ENCODE measurements at places on chromosomes 1 and 21.

DNA sequence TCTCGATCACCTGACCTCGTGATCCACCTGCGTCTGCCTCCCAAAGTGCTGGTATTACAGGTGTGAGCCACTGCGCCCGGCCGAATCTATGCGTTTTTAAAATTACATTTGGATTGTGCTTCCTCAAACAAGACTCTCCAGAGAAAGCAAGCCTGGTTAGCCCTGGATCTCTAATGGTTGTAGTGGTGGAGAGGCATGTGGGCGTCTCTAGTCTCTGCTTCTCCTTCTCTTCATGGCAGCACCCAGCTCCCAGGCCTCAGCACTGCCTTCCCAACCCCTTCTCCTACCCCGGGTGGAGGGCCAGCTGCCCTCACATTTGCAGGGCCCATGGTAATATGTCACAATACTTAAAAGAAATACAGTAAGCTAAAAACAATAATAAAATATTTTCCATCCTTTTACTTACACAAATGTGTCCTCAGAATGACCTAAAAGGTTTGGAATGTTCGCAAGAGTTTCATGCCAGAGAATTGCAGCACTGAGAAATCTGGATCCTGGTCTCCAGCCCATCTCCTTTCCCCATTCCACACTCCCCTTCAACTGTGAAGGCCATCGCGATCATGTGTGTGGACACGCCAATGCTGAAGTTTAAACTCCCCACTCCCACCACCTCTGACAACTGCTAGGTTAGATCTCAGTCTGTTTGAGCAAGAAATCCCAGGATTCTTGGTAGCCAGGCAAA is 7.0 kb downstream of the OR14I1 start:
- no peak for DNase-seq

GRCh38 chr1:151311011-151311410 is 16.2 kb downstream of the PI4KB start:
- DNase-seq, result no peak

GRCh38 chr1:9355503-9355902 is 62.8 kb downstream of the SPSB1 start:
- no peak for DNase-seq

- no peak for DNase-seq
Observed at GRCh38 chr1:74368335-74368734, 133.1 kb downstream of the TNNI3K start.

DNA sequence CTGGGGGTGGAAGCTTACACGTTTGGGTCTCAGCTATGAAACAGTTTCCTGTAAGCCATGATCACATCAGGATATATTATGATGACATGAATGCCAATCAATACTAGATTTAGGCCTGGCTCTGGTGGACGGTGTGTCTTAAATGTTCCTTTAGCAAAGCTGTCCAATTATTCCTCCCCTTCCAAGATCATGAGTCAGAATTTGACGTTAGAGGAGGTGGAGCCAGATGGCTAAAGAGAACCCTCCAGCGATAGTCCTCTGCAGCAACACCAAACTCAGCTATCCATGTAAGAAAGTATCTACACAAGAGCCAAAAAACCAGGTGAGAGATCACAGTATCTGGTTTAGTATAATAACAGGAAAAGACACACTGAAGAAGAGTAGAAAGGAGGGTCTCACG is 47.8 kb downstream of the PACC1 start:
- peak; percentile 12 for DNase-seq

DNA sequence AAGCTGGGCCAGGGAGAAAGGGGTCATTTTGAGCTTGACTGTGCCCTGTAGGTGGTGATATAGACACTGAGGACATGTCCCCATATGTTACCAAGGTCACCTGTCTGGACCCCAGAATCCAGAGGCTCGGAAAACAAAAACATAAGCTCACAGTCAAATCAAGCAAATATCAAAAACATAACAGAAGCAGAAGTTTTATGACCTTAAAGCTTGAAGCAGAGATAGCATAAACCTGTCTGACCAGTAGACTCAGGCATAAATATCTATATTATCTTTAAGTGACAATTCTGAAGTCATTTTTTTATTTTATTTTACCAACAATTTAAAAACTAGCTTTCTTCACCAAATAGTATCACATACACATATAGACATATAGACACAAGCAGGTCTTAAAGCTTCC is 32.8 kb upstream of the RHOU start:
- no peak for DNase-seq

DNA sequence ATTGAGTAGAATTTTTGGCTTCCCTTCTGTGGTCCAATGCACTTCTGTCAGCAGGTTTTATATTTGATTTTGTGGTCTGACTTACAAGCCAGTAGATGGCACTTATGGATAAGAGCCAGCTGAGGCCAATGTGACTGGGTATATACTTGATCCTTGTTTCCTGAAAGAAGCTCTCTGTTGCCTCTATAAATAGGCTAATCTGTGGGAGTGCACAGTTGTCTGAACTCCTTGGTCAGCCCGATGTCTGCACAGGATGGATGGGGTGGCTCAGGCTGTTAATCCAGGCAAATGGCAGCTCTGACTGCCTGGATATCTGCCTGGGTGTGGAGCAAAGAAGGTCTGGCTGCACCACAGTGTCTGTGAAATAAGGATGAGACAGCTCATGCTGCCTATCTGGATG is 1183.7 kb upstream of the PRMT6 start:
- no peak for DNase-seq

- no peak for DNase-seq
Observed at GRCh38 chr1:114386129-114387009, 124.6 kb downstream of the TRIM33 start.

DNA sequence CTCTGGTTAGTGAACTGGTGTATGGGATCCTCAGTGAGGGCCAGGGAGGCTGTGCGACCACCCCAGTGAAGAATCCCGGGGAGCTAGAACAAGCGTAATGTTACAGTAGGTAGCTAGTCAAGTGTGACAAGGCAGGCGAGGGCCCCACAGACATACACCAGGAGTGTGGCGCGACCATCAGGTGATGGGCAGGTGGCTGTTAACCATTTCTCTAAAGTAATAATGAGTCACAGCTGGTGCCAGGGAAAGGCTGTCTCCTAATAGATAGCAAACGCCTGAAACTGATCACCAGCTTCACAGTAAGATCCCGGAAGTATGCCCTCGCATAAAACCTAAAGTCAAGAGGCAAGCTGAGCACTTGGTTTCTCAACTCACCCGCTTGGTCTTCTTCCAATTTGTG is 40.5 kb upstream of the TARBP1 start:
- no peak for DNase-seq

DNA sequence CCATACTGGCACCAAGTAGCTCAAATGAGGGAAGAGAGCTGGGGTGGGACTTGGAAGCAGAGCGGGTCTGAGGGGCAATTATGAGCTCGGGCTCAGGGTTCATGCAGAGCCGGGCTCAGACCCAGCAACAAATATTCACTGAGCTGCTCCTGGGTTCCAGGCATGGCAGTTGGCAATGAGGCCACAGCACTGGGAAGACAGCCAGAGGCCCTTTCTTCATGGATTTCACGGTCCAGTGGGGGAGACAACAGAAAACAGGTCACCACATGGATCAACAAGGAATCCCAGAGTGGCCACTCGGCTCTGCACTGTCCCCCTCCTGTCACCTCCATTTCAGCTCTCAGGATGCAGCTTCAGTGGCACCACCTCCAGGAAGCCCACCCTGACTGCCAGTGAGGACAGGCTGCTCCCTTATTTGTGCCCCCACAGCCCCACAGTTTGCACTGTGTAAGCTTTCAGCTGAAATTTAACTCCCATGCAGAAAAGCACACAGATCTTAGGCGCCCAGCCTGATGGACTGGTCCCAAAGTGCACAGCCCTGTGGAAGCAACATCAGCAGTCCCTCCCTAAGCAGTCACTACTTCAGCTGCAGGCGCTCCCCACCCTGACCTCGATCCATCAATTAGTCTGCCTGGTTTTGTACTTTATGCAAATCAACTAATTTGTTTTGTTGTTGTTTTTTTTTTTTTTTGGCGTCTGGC is 22.4 kb downstream of the ARHGEF19 start:
- DNase-seq, result no peak

DNA sequence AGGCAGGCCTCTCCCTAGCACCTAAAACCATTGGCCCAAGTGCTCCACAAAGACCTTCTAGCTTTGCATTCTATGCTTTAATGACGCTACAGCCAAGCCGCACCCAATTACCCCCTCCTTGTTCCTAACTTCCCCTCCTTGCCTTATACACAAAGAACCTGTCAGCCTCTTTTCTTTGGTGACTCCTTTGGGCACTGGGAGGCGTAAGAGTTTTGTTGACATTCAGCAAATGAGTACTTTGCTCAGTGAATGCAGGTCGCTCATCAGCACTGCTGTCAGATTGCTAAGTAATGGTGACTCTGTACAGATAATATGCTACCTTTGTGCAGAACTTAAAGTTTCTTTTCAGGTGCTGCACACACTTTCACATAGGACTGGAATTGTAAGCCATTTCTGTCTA is 187.6 kb upstream of the FAM78B start:
- DNase-seq, result no peak

GRCh38 chr1:42214447-42214871 is 49.9 kb upstream of the GUCA2A start:
- DNase-seq, result no peak

GRCh38 chr1:86138746-86139145 is 17.8 kb downstream of the COL24A1 start:
- no peak for DNase-seq

GRCh38 chr1:89786628-89787214 is 34.1 kb upstream of the LRRC8D start:
- no peak for DNase-seq

DNA sequence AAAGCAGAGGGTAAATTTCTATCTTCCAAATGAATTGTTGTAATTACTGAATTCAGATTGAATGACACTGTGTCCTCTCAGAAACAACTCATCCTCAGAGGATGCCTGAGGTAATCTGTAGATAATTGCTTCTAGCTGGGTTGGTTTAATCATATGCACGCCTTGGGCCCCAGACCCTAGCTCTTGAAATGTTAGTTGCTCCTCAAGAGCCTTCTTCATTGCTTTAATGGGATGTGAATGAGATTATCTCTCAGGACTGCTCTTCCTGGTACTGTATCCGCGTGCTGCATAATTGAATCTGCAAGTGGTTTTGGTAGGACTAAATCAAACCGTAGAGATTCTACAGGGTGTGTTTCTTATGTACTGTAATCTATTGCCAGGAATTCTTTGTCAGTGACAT is 569.3 kb upstream of the NEGR1 start:
- DNase-seq, result no peak

DNA sequence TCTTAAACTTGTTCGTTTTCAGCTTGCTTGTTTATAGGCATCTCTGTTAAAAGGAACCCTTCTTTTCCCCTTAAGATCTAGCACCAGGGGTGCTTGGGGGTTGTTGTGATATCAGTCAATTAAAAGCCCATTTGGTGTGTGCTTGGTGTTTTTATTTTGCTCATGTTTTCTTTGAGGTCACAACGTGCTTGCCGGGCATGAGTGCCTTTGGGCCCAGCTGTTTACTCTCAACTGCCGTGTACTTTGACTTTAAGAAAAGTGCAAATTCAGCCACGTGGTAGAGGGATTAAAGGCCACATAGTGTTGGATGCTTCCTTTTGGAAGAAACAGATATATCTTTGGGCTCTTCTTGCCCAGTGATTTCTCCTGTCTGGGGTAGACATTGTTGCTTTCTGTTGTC is 10.5 kb downstream of the ARID1A start:
- no peak for DNase-seq

- no peak for DNase-seq
Observed at GRCh38 chr1:173426057-173426456, 51.1 kb upstream of the PRDX6 start.

GRCh38 chr1:60620087-60620486 is 462.3 kb upstream of the NFIA start:
- no peak for DNase-seq

- DNase-seq, result no peak
Observed at GRCh38 chr1:156489166-156489934, 11.2 kb downstream of the MEF2D start.

GRCh38 chr1:212915245-212916091 is 34.9 kb upstream of the VASH2 start:
- no peak for DNase-seq

DNA sequence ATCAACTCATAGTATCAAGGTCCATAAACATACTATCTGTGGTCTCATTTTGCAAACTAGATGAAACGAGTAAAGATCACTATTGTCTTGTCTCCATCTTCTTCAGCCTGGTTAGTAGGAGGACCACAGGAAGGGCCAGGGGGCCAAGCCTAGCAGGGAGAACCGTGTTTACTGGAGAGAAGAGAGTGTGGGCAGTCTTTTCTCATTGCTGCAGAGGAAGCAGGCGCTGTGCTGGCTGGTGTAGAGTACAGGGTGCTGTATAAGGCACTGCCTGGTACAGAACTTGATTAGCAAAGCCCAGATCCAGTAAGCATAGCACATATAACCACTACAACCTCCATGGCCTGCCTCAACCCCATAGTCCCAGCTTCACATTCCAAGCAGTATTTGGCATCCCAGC is 10.0 kb upstream of the B4GALT3 start:
- DNase-seq, result no peak

DNA sequence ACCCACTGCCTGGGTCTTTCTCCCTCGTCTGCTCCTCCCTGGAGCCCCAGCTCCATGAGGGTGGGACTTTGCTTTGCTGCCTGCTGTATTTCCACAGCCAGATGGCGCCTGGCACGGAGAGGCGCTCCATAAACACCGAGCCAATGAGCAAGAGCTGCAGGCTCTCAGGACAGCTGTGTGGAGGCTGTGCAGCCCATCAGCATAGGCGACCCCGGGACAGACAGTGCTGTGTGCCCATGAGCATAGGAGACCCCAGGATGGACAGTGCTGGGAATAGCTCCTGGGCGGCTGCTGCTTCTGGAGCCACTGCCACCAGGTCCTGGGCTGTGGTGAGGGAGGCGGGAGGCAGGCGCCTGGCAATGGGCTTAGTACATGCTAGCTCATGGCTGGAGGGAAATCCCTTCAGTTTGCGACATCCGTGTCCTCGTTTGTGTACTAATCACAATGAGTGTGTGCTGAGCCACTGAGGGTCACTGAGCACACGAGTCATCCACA is 29.2 kb downstream of the CEP104 start:
- DNase-seq, result no peak

- no peak for DNase-seq
Observed at GRCh38 chr1:79981481-79981880, 975.0 kb upstream of the ADGRL4 start.

- no peak for DNase-seq
Observed at GRCh38 chr1:211750599-211750998, 75.2 kb upstream of the NEK2 start.

DNA sequence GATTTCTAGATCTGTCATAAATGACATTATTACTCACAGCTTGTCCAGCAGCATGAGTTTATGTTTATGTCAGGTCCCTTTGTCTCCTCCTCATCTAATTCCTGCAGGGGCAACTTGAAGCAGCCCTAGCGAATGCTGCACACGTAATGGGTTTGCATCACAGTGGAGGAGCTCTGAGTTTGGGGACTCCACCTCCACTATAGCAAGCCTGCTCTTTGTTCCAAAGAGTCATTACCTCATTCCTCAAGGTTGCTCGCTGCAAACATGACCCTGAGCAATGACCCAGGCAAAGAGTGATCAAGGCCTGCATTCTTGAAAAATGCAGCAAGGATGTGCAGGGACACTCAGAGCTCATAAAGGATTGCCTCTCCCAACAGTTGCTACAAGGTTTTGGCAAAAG is 261.9 kb downstream of the HHIPL2 start:
- no peak for DNase-seq
